ENCODE measurements at places on chromosomes 2 and 18.

GRCh38 chr18:41146301-41146700 lies 808.7 kb upstream of the PIK3C3 start:
- no peak for DNase-seq

- no peak for DNase-seq
Observed at GRCh38 chr2:161471631-161472030, 55.5 kb downstream of the TBR1 start.

GRCh38 chr2:181022652-181023051 lies 42.2 kb downstream of the UBE2E3 start:
- DNase-seq, result no peak

DNA sequence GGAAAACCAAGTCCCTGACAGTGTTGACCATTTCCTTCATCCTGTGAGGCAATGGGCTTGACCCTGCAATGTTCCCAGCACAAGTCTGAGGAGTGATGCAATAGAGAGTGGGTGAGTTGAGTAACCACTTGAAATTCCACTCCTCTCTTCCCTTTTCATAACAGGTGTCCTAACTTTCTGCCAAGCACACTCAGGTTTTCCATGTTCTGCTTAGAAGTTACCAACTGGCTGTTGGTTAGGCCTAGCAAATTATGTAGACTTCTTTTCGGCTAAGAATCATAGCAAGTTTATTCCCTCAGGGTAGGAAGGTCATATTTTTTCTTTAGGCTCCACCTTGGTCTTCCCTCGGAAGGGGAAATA lies 11.5 kb downstream of the GNLY start:
- no peak for DNase-seq

DNA sequence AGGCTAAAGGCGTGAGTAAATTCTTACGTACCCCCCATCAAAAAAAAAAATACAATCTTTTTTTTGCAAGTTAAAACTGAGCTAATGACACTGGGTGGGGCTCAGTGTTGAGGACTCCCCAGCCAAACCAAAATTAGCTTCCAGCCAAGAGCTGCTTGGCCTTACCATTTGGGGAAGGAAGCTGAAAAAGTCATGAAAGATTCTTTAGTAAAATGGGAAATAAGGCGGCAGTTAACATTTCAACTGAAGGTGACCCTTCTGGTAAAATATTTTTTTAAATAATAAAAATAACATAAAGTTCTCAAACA lies 16.4 kb downstream of the SMAD7 start:
- DNase-seq, result no peak

DNA sequence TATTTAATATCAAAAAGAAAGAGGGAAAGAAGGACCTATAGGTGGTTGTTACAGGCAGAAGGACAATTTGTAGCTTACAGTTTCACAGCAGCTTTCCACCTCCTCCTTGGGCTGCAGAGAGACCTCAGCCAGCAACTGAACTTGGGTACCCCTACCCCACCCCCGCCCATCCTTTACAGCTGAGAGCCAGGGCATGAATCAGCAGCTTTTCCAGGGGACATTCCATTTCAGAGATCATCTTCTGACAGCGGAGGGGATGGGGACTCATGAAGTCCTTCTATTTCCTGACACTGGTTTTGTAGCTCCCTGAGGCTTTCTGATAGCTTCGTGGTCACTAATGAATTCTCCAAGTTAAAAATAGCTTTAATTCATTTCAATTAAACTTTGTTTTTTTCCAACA lies 96.4 kb downstream of the ITGB1BP1 start:
- no peak for DNase-seq

DNA sequence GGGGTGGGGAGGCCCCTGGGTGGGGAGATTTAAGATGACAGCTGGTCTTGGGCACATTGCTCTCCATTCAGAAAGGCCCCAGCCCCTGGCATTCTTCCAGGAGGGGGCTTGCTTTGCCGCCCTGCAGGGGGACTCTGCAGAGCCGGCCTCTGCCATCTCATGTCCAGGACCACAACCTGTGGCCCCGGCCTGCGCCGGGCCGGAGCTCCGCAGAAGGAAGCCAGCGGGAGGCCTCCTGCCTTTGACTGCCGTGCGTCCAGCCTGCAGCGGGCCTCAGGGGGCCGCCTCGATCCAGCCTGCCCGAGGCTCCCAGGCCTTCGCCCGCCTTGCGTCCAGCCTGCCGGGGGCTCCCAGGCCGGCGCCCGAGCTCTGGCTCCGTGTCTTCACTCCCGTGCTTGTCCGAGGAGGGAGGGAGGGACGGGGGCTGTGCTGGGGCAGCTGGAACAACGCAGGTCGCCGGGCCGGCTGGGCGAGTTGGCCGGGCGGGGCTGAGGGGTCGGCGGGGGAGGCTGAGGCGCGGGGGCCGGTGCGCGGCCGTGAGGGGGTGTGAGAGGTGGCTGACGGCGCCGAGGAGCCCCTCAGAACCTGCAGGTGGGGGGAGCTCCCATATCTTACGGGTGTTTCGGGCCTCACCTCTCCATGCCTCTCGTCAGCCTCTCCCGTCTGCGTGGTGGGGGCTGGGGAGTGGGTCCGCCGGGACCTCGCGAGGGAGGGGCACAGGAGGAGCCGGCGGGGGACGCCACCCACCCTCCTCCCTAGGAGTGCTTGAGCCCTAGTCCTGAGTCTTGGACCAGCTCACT lies 20.4 kb downstream of the GPC1 start:
- no peak for DNase-seq

GRCh38 chr2:121562269-121563176 lies 31.8 kb downstream of the RNU4ATAC start:
- no peak for DNase-seq

GRCh38 chr2:193428336-193428818 lies 1233.6 kb upstream of the TMEFF2 start:
- no peak for DNase-seq

Measured in CD4-positive, alpha-beta T cell treated with Interleukin-4 for 1 hour (primary cell).